Stimulated activated CD4-positive, alpha-beta T cell treated with anti-CD3 and anti-CD28 coated beads, Interleukin-2, amount 100 ng/mL, for 4 hours (primary cell): ENCODE measurements at places on chromosomes 2 and 18.

DNA sequence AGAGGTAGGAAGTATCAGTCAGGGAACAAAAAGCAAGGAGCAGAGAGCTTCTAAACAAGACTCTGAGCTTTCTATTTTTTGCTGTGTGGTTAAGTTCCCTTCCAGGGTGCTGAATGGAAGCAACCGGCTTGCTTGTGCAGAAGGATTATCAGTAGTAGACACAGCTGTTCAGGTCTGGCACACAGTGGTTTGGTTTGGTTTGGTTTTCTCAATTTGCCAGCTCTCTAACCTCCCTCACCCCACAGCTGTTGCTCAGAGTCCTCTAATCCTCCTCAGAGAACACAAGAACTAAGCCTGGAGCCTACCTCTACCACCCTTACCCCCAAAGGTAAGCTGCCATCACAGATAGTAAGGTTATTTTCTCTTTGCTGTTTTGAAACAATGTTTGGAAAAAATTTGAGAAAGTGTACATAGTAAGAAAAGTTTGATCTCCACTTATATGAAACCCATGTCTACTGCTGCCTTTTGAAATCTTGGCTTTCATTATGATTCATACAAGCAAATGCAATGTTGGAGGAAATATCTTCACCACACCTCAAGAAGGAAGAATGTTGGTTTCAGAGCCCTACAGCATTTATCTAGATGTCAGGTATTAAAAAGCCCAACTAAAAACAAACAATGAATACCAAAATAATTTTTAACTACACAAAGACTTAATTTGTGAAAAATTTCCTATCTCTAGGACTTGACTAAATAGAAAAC, 255.3 kb downstream of the NR4A2 start:
- DNase-seq = no peak

- no peak for DNase-seq
These were observed 722.5 kb downstream of the SOCS6 start for GRCh38 chr18:71011389-71011788.

DNA sequence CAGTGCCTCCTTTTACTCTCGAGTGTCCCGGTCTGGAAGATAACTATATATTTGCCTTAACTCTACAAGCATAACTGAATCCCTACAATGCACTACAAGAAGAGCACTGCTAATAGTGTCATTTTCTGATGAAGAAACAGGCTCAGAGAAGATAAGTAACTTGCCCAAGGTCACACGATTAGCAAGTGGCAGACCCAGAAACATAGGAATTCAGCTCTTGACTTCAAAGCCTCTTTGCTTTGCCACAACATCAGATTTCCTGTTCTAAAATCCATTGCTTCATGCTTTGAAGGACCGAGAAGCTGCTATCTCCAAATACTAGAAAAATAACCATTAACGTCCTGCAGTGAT, 65.6 kb downstream of the HS1BP3 start:
- DNase-seq = no peak

- DNase-seq = no peak
These were observed 8.6 kb upstream of the TMEM163 start for GRCh38 chr2:134727385-134727784.

GRCh38 chr2:181485638-181485946, 28.4 kb downstream of the ITGA4 start:
- DNase-seq = no peak

DNA sequence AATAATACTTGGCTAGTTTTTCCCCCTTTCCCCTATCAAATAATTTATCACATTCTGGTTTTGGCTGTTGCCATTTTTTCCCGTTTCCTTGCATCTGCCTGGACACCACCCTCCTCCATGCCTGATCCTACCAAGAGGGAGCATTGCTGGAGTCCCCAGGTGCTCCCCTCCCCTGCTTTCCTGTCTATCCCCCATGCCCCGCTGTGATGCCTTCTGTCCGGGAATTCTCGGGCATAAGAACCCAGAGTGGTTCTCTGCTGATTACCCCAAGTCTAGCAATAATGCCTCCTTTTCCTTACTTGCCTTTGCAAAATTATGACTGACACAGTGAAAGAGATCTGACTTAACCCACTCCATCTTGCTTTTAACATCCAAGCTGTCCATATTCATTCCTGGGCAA, 248.0 kb upstream of the PXDN start:
- no peak for DNase-seq

- DNase-seq = no peak
These were observed 47.4 kb downstream of the RHOB start for GRCh38 chr2:20494241-20494640.

GRCh38 chr2:129437725-129438124, 541.7 kb upstream of the RAB6C start:
- no peak for DNase-seq

DNA sequence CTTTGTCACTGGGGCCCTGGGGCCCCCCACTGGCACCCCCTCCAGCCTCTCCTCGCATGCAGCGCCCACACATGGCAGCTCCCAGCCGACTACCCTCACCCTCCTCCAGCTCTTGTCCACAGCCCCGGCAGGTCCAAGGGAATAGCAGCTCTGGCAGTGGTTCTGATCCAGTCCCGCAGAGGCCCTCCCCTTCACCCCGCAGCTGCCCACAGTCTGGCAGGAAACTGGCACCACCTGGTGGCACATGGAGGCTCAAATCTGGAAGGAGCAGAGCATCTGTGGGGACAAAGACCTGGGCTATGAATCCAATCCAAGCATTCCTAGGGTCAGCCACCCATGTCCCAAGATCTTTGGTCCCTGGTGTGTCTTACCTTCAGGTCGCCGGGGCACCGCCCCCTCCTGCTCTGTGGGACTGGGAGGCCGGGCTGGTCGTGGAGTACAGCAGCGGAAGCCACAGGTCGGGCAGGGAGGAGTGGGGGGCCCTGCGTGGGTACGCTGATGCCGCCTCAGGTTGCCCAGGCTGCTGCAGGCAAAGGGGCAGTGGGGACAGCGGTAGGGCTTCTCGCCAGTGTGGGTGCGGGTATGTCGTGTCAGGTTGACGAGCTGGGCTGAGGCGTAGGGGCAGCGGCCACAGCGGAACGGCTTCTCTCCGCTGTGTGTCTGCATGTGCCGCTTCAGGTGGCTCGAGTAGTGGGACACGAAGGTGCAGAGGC, 2.3 kb downstream of the ZNF513 start:
- DNase-seq = no peak

DNA sequence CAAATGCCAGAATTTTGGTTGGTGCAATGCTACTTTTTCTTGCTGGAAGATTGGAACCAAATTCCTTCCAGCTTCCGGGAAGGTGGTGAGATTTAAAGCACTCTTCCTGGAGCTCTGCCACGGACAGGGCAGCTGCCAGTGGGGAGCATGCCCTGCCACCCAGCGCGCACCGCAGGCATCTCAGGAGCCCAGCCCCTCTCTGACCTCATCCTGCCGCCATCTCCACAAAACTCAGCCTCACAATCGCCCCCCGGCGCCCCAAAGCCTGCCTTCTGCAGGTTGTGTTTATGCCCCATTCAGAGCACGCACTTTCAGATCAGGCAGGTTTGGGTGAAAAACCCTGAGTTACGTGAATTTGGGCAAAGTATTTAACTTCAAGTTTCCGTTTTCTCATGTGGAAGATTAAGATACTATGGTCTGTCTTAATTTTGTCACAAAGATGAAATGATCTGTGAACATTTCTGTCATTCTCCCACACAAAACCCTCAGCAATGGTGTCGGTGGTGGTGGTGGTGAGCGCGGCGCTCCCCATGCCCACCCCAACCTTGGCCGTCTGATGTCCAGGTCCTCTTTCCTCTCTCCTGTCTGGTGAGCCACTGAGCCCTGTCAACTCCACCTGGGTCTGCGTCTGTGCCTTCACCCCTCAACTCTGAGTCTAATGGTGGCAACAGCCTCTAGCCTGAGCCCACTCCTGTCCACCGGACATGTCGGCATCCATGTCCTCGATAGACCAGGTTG, 282.8 kb upstream of the SALL3 start:
- DNase-seq = no peak

DNA sequence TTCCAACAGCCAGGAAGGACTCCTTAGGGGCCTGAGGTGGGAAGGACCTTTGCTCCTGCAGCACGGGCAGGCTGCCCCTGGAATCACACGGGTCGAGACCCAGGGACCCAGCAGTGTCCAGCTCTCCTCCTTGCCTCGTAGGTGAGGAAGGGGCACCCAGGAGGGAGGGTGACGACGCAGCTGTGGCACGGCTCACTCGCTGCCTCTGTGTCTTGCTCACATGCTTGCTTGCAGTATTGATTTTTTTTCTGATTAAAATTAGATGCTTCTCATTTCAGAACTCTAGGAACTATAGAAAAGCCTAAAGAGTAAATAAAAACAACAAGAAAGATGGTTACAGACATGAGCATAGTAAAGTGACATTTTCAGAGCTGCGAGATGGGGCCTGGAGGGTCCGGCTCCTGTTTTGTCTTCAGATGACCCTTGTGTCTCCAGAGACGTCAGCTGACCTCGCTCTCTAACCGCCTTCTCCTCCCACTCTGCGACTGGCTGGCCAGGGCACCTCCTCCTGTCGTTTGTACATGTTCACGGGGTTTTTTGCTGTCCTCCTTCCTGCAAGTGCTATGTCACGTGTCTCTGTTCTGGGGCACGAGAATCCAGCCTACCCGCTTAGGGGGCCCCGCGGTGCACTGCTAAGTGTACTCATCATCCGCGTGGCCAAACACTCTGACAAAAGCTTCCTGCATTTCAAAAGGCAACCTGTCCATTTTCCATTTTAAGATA, 65.7 kb upstream of the ZNF236 start:
- no peak for DNase-seq

DNA sequence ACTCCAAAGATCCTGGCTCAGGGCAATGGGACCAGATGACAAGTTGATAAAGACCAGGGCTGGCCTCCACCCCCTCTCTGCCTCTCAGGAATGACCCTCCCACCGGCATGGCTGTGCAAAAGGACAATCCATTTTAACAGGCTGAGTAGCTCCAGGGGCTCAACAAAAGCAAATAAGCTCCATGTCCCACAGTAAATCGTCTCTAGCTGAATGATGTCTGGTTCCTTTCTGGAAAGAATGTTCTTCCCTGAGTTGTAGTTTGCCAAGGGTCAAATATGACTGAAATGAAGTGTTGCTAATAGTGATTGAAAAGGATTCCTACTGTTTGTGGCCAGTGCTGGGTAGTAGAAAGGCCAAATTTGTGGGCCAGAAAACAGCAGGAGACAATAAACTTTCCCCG, 434.4 kb upstream of the ETAA1 start:
- no peak for DNase-seq

DNA sequence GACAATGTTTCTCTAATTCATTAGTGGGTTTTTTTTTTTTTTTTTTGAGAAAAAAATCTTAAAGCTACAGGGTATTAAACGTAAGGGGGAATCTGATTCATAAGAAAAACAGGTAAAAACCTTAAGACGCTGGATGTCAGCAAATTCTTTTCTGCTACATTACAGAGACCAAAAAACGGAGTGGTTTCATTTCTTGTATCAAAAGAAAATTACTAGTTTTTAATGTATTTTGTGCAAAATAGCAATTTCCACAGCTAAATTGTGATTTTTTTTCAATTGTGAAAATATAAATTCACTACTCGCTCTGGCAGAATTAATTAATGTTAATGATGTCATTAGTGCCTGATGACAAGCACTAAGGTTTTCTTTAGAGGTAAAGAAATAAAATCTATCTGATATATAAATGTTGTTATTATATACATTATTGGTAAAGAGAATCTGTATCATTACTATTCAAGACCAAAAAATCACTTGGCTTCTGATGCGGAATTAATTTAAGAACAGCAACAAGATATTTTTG, 9.9 kb downstream of the OTX1 start:
- no peak for DNase-seq

GRCh38 chr2:240632306-240632721, 7.0 kb downstream of the GPR35 start:
- no peak for DNase-seq

DNA sequence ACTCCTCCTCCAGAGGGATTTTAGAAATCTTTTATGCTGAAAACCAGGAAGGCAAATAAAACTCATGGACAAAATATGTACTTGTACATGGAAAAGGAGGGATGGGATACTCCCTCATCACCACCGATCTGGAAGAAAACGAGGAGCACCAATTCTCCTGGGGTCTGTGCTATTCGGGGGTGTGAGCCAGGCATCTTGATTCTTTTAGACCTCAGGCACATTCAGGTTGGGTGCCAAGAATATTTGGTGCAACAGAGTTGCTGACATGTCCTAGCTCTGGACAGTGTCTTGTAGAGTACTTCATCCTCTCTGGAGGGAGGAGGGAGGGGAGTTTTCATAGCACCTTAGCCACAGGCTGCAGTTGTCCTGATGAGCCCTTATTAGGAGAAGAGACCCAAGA, 163.0 kb downstream of the PRKCE start:
- DNase-seq = no peak

DNA sequence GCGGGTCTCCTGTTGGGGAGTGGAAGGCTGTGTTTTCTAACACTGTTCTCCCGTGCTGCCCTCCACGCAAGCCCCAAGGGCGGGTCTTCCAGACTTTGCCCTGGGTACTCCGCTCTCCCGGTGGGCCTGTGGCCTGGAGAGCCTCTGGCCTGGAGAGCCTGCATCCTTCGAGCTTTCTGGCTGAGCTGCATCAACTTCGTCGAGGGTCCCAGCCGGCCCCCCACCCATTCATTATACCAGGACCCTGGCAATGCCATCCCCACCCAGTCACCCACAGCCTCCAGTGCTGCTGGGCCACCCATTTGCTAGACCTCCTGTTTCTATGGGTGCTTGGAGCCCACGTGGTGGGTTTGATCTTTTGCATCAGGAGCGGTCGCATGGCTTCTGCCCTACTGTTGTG, 102.2 kb downstream of the PTGR3 start:
- no peak for DNase-seq

- no peak for DNase-seq
These were observed 76.9 kb downstream of the RTP5 start for GRCh38 chr2:241946306-241947003.

DNA sequence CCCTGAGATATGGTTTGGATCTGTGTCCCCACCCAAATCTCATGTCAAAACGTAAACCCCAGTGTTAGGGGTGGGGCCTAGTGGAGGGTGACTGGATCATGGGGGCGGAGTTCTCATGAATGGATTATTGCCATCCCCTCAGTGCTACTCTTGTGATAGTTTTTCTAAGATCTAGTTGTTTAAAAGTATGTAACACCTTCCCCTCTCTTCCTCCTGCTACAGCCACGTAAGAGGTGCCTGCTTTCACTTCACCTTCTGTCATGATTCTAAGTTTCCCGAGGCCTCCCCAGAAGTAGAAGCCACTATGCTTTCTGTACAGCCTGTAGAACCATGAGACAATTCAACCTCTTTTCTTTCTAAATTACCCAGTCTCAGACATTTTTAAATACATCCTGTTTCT, 16.9 kb downstream of the PUM2 start:
- no peak for DNase-seq

DNA sequence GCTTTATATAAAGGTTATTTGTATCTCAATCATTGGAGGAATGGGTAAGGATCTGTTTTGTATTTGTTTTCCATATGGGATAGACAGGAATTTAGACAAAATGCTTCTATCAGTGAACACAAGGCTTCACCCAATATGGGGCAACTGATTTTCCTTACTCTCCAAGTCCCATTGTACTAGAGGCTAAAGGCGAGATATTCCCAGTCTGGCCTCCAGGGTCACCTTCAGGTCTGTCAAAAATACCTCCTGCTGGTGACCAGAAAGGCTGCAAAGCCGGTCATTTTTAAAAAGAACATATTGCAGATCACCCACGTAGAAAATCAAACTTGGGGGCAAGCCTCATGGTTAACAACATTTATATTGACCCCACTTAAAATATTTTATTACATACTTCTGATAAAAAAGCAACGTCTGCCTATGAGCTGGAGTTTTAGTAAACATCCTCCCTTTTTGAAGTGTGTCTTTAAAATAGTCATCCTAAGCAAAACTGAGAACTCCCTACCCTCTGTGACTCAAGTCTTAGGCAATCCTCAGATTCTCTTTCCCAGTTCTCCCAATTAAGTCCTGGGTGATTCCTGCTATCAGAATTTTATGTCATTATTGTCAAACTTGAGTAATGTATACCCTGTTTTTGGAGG, 276.6 kb downstream of the MREG start:
- DNase-seq = no peak
